ENCODE measurements at places on chromosomes 13 and 19.

DNA sequence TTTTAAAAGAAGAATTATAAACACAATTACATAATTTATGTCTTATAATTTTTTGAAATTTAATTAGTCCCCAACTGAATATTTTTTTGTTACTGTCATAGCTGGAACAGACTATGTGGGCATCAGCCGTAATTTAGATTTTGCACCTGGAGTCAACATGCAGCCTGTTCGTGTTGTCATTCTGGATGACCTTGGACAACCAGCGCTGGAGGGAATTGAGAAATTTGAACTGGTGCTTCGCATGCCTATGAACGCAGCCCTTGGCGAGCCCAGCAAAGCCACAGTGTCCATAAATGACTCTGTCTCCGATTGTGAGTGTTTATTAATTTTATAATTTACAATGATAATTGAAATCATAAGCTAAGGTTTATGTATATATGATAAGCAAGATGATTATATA, 142.3 kb downstream of the STOML3 start:
- no peak for DNase-seq

- peak; percentile 97 for DNase-seq
These were observed 761 bp upstream of the PPP1R13L start for GRCh38 chr19:45405435-45406225.

GRCh38 chr19:12485052-12485416, 418 bp upstream of the ZNF709 start:
- DNase-seq = no peak

DNA sequence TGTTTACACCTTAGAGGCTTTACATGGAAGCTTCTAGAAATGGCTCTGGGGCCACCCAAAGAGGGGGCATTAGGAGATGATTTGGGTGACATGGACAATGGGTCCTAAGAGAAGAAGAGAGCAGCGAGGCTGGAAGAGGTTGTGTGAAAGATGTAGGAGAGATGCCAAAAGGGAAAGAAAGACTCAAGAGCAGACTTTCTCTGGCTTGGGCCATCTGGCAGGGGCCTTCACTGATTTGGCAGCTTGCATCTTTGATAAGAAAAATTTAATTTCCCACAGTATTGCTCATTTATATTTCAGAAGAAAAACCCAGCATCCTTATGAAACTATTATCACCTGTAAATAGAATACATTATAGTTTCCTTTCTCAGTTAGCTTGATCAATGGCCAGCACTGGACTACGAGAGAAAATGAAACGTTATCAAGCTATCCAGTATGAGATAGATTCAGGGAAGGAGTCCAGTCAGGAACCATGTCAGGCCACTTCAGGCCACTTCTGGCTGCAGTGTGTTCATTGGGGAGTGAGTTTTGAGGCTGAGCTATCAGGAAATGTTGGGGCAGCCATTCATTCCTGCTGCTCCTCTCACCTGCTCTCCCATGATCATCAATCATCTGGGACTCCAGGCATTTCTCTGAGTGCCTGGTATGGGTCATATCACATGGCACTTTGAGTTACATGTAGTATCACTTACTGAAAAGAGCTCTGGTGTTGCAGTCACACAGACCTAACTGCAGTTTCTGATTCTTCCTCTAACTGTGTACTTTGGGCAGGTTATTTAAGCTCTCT, 10.3 kb downstream of the SCEL start:
- no peak for DNase-seq

DNA sequence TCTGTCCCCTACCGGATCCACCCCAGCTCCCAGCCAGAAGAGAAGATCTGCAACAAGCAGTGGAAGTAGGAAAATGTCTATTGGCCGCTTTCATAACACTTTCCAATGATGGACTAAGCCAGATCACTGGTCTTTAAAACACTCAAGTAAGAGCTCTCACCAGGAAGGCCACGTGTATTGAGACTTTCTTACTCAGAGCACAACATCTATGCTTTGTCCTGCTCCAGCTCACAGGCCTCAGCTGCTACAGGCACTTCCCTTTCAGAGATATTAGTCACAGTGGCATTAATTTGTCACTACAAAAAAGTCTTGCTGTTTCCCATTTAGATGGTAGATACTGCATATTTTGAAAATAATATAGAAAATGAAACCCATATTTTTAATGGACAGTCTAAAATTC, 164.2 kb downstream of the ABCC4 start:
- DNase-seq = peak; percentile 21

DNA sequence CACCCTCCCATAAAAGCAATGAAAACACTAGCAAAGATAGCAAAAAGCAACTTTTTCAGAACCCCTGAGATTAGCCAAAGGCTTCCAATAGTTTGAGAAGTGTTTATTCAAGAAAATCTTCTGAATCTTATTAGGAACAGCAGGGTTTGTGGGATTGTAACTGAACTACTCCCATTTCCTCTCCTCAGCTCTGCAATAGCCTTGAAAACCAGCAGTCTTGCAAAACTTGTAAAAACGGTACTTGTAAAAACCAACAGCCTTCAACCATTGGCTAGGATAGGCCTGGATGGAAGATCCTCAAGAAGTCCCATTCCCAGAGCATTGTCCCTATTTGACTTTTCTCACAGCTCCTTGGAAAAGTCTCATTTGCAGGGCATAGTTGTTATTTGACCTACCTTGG, 12.1 kb downstream of the RNASEH2B start:
- DNase-seq = no peak

- DNase-seq = no peak
These were observed 26.0 kb upstream of the PABPC3 start for GRCh38 chr13:25069911-25070310.

DNA sequence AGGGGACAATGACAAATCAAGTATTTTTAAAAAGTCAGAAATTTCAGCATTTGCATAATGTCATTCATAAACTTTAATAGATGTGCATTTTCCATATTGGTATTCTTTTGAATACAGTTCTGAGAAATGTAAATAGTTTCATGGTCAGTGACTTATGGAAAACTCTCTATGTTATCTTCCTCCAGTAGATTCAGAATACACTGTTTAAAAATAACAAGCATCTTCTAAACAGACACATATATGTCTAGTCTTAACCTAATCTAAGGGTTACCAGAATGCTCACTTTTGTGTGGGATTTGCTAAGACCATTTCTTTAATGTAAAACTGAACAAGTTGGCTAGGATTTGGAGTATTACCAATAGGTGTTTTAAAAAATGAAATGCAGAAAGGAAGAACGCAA, 119.8 kb upstream of the SGCG start:
- no peak for DNase-seq

- no peak for DNase-seq
These were observed 9.3 kb downstream of the MUC16 start for GRCh38 chr19:9000933-9001332.

Measured in hepatic stellate cell (primary cell).